Astrocyte of the spinal cord (primary cell): ENCODE measurements at places on chromosomes 3 and 15.
A peak's percentile ranks its signal among the peaks of the same experiment; 100 is the strongest.

- peak; percentile 54 for DNase-seq
Measured at GRCh38 chr3:16849795-16850194, 35.0 kb upstream of the PLCL2 start.

- DNase-seq = no peak
Measured at GRCh38 chr3:179236669-179237301, 14.1 kb downstream of the KCNMB3 start.

GRCh38 chr3:48709051-48709461 is 8.0 kb downstream of the IP6K2 start:
- DNase-seq = no peak

GRCh38 chr3:182258538-182259177 is 534.6 kb upstream of the ATP11B start:
- DNase-seq = peak; percentile 71

GRCh38 chr15:93068581-93069199 is 20.3 kb downstream of the RGMA start:
- no peak for DNase-seq

- peak; percentile 62 for DNase-seq
Measured at GRCh38 chr3:185630182-185630622, 44.1 kb downstream of the SENP2 start.

GRCh38 chr15:68464448-68465090 is 32.6 kb upstream of the ITGA11 start:
- peak; percentile 38 for DNase-seq

DNA sequence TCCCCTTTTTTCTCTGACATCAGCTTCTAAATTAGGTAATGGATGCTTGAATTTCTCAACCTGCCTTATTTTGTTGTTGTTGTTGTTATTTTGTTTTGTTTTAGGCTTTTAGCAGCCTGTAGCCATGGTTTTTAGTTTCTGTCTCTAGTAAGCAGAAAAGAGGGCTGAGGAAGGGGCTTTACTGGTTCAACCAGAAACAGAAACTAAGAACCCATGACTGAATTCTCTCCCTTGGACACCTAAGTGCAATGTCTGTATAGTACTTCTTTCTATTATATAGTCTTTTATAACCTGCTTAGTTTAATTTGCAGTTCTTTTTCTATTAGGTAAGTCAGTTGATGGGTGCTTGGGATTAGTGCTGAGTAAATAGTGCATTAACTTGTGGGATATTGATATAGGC is 129.0 kb downstream of the BBX start:
- no peak for DNase-seq

DNA sequence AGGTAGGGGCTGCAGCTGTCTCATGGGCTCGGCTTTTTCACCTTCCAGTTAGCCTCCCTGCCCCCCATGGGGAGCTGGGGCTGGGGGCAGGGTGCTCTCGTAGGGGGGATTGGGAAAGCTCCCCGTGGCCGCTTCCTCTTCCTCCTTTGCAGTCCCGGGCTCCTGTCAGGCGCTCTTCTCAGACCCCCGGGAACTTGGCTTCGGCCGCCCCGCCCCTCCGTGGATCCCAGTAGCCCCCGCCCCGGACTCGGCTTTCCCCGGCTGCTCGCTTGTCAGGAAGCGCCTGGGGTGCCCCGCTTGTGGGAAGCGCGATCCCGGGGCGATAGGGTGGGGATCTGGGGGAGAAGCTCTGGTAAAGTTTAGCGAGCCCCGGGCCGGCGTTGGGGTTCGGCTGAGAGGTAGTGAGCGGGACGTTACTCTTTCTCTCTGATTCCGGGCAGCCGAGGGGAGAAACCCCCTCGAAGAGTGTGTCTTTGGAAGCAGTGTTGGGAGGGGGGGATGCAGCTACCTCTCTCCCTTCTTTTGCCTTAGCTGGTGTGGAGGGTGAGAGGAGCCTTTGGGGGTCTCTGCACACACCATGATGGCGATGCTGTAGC is 611 bp downstream of the PIAS1 start:
- peak; percentile 20 for DNase-seq

DNA sequence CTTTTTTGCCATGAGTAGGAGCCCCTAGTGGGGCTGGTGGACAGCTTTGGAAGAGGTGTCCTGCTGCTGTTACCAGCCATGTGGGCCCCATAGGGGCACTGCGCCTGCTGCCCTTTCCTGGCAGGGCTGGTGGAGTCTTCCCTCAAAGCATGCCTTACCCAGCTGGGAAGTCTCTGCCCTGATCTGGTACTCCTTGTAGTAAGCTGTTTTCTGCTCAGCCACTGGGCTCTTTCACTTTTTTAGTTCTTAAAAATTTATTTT is 26.2 kb downstream of the HMCES start:
- no peak for DNase-seq

DNA sequence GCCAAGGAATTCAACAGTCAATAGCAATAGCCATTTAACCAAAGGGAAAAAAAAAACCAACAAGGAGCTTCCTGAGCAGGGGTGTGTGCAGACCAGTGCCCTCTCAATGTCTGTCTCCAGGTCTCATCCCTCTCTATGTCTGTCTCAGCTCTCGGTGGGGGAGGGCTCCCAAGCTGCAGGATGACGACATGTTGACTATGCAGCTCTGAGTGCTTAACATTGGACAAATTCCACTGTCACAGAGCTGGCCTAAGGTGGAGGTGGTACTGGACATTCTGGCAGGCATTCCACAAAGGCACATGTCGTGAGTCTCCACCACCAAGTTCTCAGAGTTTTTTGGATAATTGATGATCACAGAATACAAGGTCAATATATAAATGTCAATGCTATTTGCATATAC is 2.0 kb upstream of the CAPN7 start:
- no peak for DNase-seq

GRCh38 chr15:66524838-66525237 is 19.7 kb downstream of the ZWILCH start:
- no peak for DNase-seq
